Cardiac fibroblast (primary cell): ENCODE measurements at places on chromosomes 2 and 18.

DNA sequence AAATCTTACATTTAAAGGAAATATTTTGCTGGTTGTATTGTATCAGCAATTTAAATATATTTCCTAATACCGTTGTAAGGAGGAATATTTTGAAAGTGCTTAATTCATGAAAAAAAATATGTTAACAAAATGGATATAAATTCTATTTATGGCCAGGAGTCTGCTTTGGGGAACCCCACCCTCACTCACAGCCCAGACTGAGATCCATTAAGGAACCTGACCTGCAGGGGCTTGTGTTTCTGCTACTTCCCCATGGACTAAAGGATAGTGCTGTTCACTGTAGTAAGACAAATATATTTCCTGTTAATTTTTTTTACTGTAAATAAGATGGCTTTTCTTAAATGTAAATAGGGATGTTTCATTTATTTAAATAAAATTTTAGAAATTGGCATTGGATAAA, 221.9 kb upstream of the COL3A1 start:
- no peak for DNase-seq

GRCh38 chr2:64277101-64277849, 133.1 kb upstream of the PELI1 start:
- no peak for DNase-seq

GRCh38 chr2:31980674-31981356, 30.0 kb downstream of the MEMO1 start:
- peak; percentile 62 for DNase-seq

DNA sequence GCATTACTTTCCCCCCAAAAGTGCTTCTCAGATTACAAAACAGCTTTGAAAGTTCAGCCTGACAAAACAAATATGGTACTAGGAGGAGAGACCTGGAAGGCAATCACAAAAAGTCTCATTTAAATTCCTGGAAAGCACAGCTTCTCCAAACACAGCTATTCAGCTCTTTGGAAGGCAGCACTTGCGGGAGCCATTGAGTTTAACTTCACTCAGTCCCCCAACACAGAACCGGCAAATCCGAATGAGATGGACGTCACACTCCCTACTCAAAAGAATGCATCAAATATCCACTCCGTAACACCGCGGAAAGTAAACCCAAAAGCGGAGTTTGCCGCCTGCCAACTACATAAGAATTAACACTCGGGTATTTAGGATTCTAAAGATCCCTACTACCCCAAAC, 638 bp downstream of the ST6GAL2 start:
- peak; percentile 1 for DNase-seq

GRCh38 chr2:11656671-11657101, 13.3 kb downstream of the NTSR2 start:
- peak; percentile 34 for DNase-seq

GRCh38 chr2:64457524-64457923, 3.6 kb downstream of the LGALSL start:
- DNase-seq, result no peak
